ENCODE measurements at places on chromosomes 4 and X. TPM values are rescaled to one million over a fixed set of nuclear protein-coding genes. Genes with fewer than 3 reads are reported as not detected.

DNA sequence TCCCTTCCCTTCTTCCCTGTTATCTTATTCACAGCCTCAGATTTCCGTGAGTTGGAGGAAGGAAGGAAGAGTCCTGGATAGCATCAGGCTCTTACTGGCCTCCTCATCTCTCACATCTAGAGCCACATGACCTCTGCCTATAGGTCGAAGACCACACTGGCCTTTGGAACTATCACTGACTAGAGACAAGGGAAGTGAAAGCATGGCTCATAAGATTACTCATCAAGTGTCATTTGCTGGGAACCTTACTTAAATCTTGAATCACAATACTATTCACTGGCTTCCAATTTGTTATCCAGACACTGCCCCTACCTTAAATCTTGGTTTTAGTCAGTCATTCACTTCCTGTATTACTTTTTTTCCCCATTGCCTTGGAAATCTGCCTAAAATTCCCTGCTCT, 61.6 kb upstream of the MTMR8 start:
- DNase-seq, result no peak

DNA sequence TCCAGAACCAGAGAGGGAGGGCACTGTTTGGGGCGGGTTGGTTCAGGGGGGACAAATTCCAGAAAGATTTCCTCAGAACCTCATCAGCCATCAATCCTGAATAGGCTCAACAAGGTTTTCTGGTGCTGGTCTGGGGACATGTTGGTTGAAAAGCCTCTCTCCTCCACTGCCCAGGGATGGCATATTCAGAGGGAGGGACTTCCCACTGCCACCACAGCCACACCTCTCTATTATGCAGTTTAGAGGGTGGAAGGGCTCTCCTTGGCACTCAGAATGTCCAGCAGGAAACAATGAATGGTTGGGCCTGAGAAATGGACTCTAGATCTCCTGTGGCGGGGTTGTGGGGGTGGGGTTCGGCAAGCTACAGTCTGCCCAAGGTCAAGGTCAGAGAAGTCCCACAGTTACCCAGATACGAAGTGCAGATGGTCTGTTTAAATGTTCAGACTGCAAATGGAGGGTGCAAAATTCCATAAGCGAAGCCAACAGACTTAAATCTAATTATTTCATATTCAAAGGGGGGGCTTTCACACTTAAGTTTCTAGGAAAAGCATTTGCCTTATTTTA, 70.7 kb downstream of the LEF1 start:
- no peak for DNase-seq

DNA sequence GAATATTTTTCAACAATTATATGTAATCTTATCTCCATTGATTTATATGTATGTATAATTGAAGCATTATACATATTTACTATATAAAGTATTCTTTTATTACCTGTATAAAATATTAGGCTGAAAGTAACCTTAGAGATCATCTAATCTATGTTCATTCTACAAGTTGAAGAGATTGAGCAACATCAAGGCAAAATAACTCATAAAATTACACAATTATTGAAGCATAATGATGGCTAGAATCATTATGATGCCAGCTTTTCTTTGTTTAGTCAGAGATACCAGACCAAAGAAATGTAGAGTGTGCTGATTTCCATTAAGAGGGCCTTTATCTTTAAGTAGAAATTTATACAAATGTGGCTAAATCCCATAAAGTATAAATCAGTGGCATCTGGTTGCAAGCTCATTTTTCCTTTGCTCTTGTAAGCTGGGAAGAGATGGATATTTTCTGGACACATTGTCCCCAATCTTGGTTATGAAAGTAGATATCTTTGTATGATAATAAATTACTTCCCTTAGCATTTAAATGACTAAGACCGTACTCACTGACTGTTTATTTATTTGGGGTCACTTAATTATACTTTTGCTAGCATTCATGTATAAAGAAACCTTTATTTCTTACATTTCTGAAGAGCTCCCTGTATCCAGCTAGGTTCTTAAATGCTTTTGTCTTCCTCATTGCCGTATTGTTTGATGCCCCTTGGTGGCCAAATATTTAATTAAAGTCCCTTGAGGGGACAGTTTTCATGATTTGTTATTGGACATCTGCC, 339.8 kb downstream of the PCDH7 start:
- DNase-seq, result no peak

DNA sequence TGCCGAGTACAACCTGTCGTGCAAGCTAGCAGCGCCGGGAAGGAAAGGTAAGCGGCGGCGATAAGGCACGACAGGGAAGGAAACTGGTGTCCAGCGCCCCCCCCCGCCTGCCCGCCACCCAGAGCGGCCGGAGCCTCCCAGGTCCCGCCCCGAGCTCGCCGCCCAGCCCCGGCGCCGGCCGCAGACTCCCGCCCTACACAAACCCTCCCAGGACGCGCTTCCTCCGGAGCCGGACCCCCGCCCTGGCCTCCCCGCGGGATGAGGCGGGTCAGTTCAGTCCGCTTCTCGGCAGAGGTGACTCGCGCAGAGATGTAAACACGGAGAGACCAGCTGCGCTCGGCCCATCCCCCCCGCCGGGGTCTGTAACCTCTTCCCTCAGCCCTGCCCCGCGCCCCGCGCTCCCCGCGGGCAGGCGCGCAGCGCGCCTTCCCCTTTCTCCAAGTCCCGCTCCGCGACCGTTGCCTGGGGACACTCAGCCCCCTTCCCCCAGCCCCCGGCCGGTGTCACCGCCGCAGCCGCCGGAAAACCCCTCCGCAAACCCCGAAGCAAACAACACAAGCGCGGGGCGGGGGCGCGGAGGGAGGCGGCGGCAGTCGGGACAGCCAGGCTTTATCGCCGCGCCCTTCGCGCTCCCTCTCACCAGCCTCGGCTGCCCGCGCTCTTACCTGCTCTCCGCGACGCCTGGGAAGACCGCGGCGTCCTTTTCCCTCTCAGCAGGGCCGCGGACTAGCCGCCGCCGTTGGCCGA, 543 bp downstream of the ELF2 start:
- DNase-seq, result peak; percentile 95

- no peak for DNase-seq
These were observed 1.1 kb downstream of the ZIC3 start for GRCh38 chrX:137566746-137567679.

- no peak for DNase-seq
These were observed 6.3 kb upstream of the SH3KBP1 start for GRCh38 chrX:19893727-19894126.

GRCh38 chr4:78953769-78954666, 14.8 kb upstream of the PAQR3 start:
- DNase-seq, result peak; percentile 54

- no peak for DNase-seq
These were observed 41.2 kb upstream of the ENOX2 start for GRCh38 chrX:130944230-130944629.

DNA sequence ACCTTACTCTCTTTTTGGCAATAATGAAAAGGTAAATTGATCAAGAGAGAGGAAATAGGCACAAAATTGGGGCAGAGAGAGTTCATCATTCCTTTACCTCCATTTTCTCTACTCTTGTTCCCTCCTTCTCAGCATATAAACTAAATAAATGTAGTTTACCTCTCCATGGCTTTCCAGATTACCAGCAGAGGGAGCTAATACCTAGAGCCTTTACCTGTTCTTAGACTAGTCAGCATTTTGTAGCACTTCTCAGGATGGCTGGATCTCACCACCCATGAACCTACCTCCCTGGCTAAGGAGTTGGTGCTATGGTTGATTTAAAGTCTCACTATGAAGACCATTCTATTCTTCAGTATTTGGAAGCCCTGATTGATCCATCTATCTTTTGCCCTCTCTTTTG, 15.7 kb downstream of the OFD1 start:
- peak; percentile 64 for DNase-seq

GRCh38 chr4:40843696-40844095, 93.9 kb downstream of the NSUN7 start:
- DNase-seq, result no peak

GRCh38 chr4:20273793-20274192, 22.1 kb downstream of the SLIT2 start:
- peak; percentile 54 for DNase-seq

- DNase-seq, result no peak
These were observed 152.5 kb upstream of the PJA1 start for GRCh38 chrX:69317721-69318120.

GRCh38 chr4:12949719-12950490, 534.2 kb downstream of the RAB28 start:
- DNase-seq, result no peak

DNA sequence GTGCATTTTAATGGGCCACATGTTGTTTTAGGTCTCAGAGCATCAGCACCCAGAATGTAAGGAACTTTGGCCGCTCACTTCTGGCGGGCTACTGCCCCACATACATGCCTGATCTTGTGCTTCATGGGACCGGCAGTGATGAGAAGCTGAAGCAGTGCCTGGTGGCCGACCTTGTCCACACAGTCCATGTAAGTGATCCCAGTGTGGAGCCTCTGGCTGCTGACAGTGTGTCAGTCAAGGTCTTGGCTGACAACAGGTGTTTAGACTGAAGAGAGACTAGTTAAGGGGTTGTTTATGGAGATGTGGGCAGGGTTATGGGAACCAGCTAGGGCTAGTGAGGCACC, 101.4 kb downstream of the FNIP2 start:
- no peak for DNase-seq

DNA sequence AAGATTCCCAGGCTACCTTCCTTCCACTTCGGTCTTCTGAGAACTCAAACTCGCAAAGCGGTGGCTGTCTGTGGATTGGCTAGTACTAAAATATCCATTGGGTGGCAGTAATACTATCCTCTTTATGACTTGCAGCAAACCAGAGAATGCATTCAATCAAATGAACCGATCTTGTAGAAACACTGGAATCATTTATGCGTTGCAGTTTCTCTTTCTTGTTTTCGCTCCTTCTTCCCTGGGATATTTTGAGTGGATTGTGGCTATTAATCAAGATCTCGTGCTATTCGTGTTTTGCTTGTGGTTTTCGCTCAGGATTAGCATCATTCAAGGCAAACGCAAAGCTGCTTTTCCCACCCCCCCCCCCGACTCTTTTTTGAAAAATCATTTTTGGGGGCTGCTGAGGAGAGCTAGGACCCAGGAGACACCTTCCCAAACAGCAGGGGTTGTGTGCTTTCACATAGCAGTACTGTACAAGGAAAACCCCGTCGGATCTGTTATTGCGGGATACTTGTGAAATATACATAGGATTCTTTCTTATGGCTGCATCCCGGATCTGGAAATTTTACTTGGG, at the start of gene IL1RAPL1:
Gene IL1RAPL1 (plus strand): TSS at position 466 of the 571 bp plus-strand sequence.
- DNase-seq, result peak; percentile 72

TEX13D gene
- not detected for total RNA-seq

DGAT2L6 gene
- not detected for total RNA-seq

FAM156A gene
- total RNA-seq, result 19.3 TPM

CXCL10 gene
- total RNA-seq, result not detected

EPHA5 gene
- total RNA-seq, result 1.8 TPM
